CD4-positive, alpha-beta T cell treated with Interferon alpha-2 for 1 hour (primary cell): ENCODE measurements at places on chromosomes 2 and 18.

GRCh38 chr2:215407061-215407460, 28.8 kb downstream of the FN1 start:
- no peak for DNase-seq

- DNase-seq = no peak
Observed at GRCh38 chr2:195124391-195125079, 532.5 kb upstream of the SLC39A10 start.

GRCh38 chr2:240456447-240457222, 21.2 kb downstream of the GPC1 start:
- no peak for DNase-seq

- no peak for DNase-seq
Observed at GRCh38 chr2:16584084-16584483, 81.5 kb downstream of the CYRIA start.

- no peak for DNase-seq
Observed at GRCh38 chr18:80029690-80030089, 4.5 kb upstream of the RBFA start.

GRCh38 chr2:29035016-29035745, 39.1 kb downstream of the PCARE start:
- DNase-seq = no peak

DNA sequence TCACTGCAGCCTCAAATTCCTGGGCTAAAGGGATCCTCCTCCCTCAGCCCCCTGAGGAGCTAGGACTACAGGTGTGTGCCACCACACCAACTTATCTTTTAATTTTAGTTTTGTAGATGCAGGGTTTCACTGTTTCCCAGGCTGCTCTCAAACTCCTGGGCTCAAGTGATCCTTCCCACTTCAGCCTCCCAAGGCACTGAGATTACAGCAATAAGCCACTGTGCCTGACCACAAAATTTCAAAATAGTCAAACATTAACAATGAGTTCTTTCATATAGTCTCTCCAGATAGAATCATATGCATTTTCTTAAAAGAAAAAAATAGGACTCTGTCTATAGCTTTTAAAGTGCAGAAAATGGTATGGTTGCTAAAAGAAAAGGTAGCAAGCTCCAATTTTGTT, 24.9 kb upstream of the PID1 start:
- no peak for DNase-seq

DNA sequence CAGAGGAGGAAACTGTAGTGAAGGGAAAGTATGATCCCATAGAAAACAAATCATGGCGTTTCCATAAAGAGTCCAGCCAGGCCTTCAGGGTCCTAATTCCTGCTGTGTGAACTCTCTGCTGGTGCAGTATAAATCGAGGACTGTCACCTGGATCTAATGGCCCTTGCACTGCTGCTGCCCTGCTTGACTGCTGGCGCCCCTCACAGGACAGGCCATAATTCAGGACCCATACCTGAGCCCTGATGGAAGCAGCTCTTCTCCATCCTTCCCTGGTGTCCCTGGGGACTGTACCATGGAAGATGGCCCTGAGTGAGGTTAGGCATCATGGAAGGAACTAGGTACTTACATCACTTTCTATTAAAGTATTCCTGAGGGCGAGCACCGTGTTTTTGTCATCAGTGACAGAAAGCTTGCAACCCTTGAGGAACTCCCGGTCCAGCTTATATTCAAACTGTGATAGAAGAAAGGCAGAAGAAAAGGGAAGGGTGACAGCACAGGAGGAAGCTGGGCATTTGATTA, 116.9 kb downstream of the RIF1 start:
- no peak for DNase-seq

GRCh38 chr2:108621087-108621559, 86.9 kb downstream of the LIMS1 start:
- peak; percentile 85 for DNase-seq
